Right lung (tissue), 10 donors: ENCODE measurements at places on chromosomes 12 and 14.

DNA sequence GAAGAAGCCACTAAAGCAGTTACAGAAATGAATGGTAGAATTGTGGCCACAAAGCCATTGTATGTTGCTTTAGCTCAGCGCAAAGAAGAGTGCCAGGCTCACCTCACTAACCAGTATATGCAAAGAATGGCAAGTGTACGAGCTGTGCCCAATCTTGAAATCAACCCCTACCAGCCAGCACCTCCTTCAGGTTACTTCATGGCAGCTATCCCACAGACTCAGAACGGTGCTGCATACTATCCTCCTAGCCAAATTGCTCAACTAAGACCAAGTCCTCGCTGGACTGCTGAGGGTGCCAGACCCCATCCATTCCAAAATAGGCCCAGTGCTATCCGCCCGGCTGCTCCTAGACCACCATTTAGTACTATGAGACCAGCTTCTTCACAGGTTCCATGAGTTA lies 21.5 kb upstream of the SRGAP1 start:
- no peak for DNase-seq

DNA sequence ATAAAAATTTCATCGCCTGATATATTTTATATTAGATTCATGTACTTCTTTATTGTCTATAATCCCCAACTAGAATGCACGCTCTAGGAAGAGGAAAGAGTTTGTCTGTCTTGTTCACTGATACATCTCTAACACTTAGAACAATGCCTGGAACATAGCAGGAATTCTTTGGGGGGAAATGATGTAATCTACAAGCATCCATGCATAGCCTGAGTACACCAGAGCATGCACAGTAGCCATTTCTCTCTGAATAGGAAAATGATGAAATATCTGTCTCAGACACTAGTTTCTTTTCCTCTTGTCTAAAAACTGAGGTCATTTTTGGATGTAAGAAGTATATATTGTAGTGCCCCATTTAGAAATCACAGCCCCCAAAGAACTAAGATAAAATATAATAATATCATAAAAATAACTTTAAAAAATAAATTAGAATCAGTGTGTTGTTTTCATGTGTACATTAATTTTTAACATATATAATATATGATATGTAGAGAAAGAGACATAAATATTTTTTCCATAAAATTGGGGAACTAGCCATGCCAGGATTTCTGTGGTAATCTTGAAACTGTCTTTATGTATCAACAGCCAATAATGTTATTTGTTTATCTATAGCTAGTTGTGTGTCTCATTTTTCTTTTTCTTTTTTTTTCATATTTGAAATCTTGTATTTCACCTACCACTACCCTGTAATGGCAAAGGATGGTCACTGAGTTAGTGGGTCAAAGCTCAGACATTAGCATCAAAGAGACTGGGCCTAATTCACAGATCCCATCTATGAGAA lies 155.6 kb upstream of the TMCC3 start:
- no peak for DNase-seq

- no peak for DNase-seq
Observed at GRCh38 chr14:97517566-97518234, 720.5 kb downstream of the VRK1 start.

DNA sequence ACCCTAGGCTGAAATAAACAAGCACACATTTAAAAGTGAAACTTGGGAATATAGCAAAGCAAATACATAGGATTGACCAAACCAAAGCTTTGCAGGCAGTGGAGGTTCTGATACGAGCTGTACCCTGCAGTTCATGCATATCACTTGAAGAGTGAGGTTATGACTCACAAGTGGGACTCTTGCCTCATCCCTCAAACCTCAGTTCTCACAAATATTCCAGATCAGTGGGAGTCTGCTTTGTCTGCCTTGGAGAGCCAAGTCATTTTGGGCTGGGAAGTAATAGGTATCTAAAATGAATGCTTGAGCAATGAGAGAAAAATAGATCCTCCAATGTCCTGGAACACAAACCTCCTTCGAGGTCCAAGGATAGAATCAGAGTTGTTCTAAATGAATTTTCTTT lies 116.4 kb downstream of the LRIG3 start:
- DNase-seq: no peak

DNA sequence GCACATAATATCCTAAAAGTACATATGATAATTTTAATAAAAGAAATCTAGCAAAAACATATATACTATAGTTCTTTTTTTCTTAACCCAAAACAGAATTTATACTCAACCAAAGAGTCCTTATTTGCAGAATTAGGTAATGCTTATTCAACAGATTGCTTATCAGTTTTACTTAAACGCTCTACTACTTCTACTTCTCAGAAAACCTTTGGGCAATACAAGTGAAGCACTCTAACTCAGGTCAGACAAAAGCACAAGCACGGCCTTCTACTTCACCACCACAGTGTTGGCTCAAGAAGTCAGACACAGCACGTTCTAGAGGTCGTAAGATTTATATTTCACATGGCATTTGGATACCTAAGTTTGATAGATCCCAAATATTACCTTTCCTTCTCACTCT lies 29.2 kb downstream of the DICER1 start:
- no peak for DNase-seq

- DNase-seq: no peak
Observed at GRCh38 chr14:49677643-49678042, 10.4 kb downstream of the POLE2 start.

- DNase-seq: no peak
Observed at GRCh38 chr14:92638904-92639303, 109.5 kb downstream of the LGMN start.

GRCh38 chr12:51270951-51271518 lies 820 bp upstream of the SMAGP start:
- no peak for DNase-seq

DNA sequence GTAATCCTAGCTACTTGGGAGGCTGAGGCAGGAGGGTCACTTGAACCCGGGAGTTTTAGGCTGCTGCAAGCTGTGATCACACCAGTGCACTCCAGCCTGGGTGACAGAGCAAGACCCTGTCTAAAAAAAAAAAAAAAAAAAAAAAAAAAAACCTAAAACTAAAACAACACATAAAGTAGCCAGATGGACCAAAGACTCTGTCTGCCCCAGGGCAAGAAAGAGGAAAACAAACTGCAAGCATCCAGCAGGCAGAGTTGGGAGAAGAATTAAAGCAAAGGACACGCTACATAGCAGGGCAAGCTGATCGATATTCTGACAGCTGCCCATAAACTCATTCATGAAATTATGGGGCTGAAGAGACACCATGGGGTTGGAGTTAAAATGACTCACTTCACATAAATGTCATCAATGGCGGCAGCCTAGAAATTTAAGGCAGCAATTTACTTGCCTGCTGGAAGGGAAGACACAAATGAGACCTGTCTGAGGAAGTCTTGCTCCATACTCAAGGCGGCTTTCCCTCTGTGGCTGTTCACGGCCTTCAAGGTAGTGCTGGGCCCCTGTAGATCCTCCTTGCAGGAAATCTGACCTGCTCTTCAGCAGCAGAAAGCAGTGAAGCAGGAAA lies 259.1 kb upstream of the FKBP4 start:
- no peak for DNase-seq

DNA sequence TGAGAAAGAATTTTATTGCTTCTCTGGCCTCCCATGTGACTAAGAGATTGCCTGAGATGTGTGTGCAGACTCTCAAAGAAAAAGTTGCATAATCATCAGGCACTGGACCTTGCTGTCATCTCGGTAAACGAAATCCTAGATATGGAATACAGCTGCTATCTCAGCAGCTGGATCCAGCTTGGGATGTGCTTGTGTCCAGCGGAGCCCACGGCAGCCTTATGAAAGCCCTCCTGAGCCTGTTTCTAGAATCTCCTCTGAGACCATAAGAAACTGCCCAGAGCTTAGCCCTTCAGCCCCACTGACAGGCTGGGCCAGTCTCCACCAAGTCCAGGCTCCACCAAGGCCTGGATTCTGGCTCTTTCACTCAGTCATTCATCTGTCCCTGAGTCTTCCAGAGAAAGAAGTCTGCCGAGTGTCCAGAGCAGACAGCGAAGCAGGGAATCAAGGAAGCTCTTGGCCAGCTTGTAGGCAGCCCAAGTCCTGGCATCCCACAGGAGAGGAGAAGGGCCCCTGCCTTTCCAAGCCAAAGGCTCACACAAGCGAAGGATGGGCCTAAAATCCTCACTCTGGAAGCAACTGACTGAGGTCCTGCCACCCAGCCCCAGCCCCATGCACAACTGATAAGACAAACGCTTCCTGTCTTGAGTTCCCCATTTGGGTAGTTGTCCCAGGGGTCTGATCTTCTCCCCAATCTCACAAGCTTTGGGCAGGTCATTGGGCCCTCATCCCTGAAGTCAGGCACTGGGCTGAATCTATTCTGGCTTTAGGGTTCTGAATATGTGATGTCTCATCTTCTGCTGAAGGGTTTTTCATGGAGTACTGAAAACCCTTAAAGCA lies 97.8 kb downstream of the SEC23A start:
- peak; percentile 88 for DNase-seq

DNA sequence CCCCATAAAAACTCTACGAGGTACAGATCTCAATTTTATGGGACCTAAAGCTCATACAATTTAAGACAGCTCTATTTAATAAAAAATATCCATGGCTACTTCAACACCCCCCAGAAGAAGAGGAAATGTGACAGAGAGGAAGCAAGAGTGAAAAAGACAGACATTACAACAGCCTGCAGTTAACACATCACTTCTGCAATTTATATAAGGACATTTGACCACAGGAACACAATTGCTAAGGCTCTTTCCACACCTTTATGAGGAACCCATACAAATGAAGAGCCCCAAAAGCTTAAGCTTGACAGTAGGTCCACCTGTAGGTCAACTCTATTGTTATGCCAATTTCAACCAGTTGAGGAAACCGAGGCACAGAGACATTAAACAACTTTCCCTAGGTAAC lies 5.6 kb downstream of the OR10P1 start:
- DNase-seq: no peak

- no peak for DNase-seq
Observed at GRCh38 chr12:15650399-15651128, 138.6 kb downstream of the EPS8 start.

GRCh38 chr12:31618228-31619025 lies 27.5 kb upstream of the DENND5B start:
- DNase-seq: no peak

- no peak for DNase-seq
Observed at GRCh38 chr12:90410962-90411361, 544.0 kb downstream of the CCER1 start.

DNA sequence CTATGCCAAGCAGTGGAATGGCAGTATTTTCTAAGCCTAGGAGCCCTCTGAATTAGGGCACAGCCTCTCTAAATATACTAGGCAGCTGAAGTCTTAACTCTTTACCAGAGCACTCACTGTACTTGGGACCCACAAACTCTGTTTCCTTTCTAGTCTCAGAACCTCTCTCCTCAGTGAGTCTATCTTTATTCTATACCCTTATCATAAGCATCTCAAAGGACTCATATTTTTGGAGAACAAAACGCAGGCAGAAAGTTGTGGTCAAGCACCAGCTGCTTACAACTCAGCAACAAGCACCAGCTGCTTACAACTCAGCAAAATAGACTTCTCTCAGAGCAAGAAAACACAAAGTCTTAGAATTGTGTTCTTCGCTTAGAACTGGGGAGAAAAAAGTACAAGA lies 993 bp downstream of the CCDC196 start:
- no peak for DNase-seq

DNA sequence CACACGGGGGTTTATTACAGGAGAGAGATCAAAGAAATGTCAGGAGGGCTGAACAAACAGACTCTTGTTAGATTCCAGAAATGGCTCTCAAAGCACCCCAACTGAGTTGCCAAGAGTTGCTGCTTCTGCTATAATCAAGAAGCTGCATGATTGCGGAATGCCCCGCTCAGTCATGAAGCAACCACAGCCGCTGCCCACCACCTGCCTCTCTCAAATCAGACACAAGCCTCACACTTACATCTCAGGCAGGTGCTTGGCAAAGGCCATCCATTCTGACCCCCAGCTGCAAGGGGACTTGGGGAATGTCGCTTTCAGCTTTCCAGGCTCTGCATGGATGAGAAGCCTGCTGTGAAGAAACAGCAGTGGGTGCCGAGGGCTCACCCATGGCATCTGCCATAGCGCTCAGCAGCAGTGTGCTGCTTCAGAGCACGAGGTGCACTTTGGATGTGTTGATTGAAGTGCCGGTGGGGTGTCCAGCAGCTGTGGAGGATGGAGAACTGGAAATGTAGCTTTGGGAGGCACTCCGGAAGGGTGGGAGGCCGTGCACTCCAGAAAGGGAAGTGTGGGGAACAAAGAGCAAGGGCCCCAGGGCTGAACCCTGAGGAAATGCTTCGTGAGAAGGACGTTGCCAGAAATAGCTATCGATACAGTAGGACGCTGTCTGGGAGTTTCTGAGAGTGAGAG lies 37.7 kb downstream of the LRRC74A start:
- DNase-seq: peak; percentile 59

- no peak for DNase-seq
Observed at GRCh38 chr12:90543841-90544240, 411.1 kb downstream of the CCER1 start.

GRCh38 chr12:32947206-32948067 lies 50.9 kb upstream of the PKP2 start:
- peak; percentile 9 for DNase-seq

GRCh38 chr12:1188016-1188415 lies 197.0 kb downstream of the ERC1 start:
- DNase-seq: no peak

DNA sequence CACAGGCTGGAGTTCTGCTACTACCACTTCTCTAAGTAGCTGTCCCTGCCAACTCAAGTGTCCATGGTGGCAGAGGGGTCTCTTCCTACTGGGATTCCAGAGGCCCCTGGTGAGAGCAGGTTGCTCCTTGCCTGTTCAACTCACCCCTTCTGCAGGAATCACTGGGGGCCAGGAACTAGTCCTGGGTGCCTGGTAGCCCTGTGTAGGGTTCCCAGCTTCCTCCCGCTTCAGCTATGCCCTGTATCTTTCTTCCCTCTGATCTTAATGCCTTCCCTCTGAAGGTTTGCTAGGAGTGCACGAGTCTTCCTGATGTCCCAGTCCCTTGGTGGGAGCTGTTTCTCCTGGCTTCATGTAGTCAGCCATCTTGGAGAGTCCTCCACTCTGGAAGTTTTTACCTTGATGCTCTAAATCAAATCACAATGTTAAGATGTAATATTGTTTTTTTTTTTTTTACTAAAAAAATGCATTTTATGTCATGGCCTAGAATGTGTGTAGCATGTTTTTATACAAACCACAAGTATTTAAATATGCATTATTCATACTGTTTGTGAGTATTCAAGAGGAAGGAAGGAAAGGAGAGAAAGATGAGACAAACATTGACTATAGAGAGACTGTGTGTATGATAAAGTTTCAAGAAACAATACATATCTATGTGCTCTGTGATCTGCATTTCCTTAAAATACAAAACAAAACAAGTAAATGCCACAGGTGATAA lies 54.7 kb downstream of the FRS2 start:
- DNase-seq: no peak

GRCh38 chr12:120721866-120722265 lies 3.8 kb upstream of the ACADS start:
- no peak for DNase-seq

GRCh38 chr12:68267892-68268396 lies 14.5 kb upstream of the IL22 start:
- no peak for DNase-seq

GRCh38 chr14:76752744-76753143 lies 8.5 kb upstream of the VASH1 start:
- no peak for DNase-seq

GRCh38 chr12:30877105-30877875 lies 49.3 kb upstream of the TSPAN11 start:
- no peak for DNase-seq

- DNase-seq: no peak
Observed at GRCh38 chr12:102009796-102010195, 52.0 kb downstream of the WASHC3 start.

GRCh38 chr12:91529829-91530228 lies 347.2 kb upstream of the DCN start:
- no peak for DNase-seq

- no peak for DNase-seq
Observed at GRCh38 chr12:17284873-17285272, 678.9 kb upstream of the LMO3 start.

GRCh38 chr12:29902043-29902442 lies 118.3 kb upstream of the TMTC1 start:
- no peak for DNase-seq
